ENCODE measurements at places on chromosomes 4 and X.
A peak's percentile ranks its signal among the peaks of the same experiment; 100 is the strongest.

DNA sequence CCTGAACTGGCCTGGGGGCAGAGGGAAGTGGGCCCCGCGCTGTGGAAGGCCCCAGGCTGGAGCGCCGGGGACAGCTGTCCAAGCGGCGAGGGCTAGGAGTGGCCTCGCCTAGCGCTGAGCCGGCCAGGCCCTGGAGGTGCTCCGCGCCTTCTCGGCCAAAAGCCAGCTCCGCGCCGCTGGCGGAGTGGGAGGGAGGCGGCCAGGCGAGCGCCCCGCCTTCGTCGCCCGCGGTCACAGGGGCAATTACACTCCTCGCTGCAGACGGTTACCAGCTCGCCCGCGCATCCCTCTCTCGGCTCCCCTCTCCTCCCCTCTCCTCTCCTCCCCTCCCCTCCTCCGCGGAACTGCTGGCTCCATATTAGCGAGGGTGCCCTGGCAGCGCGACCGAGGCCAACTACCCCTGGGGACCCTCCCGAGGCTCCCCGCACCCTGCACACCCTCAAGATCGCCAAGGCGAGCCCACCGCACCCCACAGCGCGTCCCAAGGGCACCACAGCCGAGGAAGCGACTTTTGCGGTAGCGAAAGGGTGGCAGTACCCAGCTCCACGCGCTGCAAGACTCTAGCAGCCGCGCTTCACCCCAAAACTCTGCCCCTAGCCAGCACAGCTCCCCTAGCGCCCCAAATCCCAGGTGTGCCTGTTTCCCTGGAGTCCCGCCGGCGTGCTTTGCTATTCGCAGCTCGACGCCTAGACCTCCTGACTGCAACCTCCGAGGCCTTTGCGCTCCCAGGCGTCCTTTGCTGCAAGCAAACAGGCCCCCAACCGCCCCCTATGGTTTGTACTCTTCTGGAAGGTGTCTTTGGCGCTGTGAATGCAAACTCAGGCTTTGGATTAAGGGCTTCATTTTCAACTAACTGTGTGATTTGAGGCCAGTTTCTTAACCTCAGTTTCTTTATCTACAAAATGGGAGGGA, 91.4 kb downstream of the BCOR start:
- DNase-seq: no peak

DNA sequence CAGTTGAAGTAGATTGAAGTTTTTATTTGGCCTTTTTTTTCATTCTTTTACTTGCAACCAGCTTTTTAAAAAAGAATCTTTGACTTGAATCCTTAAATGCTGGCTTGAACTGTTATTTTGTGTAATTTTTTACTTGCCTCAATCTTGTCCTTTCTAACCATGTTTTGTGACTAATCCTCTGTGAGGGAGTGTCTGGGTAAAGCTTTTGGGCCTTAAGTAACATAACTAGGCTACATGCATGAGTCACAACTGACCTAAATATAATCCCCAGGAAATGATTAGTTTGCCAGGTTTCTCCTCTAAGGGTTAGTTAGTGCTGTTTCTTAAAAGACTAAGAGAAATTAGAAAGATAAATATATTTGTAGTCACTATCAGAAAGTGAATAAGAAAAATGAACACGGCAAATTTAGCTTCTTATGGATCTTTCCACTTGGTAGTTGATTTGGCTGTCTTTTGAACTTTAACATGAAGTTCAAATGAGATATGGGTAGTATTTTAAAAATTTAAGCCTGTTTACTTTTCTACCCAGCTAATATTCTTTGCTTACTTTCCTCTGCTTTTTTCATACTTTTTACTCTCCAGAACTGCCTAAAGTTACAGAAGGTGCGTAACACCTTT, 13.0 kb downstream of the EXOC1 start:
- no peak for DNase-seq

DNA sequence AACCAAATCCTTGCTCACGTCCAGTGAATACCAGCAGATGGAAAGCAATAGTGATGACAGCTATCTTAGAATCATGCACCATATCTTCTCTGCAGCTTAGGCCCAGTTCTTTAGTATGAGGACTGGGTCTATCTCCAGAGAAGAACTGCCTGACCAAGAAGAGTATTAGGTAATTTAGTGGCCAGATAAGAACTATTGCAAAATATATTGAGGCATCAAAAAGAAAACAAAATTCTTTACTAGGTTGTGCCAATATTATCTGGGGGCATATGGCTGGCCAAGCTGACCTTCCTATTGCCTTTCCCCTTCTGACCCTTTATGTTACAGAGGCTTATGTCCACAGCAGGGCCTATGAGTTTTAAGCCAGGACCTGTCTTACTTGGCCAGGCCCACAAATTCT, 91.2 kb downstream of the RLIM start:
- no peak for DNase-seq

DNA sequence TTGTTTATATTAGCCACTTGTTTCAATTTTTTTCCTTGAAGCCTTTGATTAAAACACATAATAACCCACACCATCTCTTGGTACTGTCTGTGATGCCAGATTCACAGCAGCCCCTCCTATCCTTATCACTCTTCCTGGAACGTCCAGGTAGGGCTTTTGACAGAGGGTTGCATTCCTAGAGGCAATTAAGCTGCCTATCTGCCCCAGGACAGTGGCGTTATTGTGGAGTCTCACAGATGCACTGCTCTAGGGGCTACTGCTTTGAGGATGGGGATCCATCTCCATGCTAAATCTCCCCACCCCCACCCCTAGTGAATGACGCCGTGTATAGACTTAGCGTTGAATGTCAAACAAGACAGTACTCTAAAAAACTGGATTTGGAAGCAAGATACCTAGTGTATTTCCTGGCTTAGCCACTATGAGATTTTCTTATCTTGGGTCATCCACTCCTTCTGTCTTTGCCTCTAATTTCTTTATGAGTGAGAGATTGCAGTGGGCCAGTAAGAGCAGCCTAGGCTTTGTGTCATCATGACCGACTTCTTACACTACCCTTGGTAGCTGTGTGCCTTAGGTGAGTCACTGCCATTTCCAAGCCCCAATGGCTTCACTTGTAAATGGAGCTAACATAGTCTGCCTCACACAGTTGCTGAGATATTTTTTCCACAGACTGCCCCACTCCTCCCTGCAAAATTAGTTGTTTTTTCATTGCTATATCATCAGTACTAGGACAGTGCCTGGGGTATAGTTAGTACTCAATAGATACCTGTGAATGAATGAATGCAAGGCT, 90.9 kb downstream of the EGF start:
- no peak for DNase-seq

DNA sequence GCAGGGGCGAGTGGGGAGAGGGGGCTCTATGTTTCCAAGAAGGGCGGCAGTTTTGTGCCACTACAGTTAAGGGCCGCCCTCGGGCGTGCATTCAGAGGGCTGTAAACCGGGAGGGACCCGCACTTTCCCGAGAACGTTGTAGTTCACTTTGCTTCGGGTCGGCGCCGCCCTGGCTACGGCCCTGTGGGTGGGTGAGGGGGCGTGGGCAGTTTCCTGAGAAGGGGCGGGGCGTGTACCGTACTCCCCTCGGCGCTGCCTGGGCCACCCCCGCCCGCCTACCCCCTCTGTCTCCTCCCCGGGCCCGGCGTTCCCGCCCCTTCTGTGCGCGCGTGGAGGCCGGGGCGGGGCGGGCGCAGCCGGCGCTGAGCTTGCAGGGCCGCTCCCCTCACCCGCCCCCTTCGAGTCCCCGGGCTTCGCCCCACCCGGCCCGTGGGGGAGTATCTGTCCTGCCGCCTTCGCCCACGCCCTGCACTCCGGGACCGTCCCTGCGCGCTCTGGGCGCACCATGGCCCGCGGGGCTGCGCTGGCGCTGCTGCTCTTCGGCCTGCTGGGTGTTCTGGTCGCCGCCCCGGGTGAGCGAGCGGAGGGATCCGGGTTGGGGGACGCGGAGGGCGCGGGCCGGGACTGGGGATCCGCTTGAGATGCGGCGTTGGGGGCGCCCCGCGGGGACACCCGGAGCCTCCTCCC, at the start of gene CD99:
Gene CD99 (plus strand): TSS at position 440 of the 687 bp plus-strand sequence. CDS start 66 bp downstream, at position 506.
- DNase-seq: peak; percentile 68

DNA sequence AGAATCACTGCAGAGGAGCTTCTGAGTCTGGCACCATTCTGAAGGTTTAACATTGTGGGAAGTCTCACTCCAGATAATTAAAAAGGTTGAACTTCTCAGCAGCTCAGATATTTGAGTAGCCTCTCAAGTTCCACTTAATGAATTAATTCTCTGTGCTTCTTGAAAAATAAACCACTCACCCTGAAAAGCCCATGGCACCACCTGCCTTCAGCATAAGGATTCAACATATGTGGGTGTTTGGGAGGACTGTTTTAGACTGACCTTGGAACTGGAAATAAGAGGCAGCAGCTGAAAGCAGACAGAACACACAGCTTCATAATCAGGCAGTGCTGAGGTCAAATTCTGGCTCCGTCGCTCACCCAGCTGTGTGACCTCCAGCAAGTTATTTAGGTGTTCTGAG, 100.6 kb downstream of the KCNIP4 start:
- no peak for DNase-seq

- DNase-seq: no peak
Measured at GRCh38 chr4:24382381-24382780, 202.0 kb downstream of the DHX15 start.

GRCh38 chrX:31658360-31658759, 586.5 kb upstream of the FTHL17 start:
- no peak for DNase-seq

DNA sequence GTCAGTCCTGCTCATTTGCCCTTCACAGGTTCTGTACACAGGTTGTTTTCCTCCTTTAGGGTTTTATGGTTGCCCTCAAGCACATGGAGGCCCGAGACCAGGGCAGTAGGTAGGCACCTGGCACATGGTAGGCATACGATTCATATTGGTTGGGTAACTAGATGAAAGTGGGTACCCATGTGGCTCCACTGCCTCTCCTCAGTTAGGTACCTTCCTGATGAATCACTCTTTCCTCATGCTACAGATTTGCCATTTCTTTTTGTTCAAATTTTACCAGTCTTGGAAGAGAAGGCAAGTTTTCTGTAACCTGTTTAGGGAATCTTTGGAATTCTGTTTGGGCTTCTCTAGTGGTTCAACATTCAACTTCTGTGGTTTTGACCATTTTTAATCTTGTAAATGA, 121.3 kb downstream of the FHIP1A start:
- DNase-seq: no peak

GRCh38 chrX:112819008-112819640, 21.5 kb downstream of the AMOT start:
- DNase-seq: no peak

- DNase-seq: no peak
Measured at GRCh38 chr4:119000400-119000799, 111.7 kb downstream of the SYNPO2 start.

- no peak for DNase-seq
Measured at GRCh38 chrX:65657659-65658058, 9.8 kb upstream of the MSN start.

- DNase-seq: no peak
Measured at GRCh38 chrX:72176981-72177380, 4.6 kb upstream of the PIN4 start.

DNA sequence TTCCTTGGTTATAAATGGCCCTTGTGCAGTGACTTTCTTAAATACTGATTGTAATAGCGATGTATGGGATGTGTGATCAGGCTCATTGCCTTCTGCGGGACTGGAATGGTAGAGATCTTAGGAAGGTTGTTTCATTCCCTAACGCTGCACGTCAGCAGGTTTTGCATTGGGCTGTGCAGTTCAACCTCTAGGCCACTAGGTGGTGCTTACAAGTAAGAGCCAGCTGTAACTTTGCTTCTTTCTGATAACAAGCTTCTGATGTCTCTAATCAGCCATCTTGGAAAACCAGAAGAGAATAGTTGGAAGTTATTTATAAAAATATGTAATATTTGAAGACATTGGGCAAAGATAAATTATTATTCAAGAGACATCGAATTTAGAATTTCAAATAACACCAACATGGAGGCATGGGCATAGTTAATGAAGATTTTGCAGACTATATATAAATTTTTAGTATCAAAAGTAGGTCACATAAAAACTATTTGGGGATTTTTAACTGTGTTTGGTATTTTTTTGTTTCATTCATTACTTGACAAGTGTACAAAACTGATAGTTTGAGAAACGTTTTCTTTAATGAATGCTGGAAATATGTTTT, 339.7 kb upstream of the PCDH7 start:
- no peak for DNase-seq

DNA sequence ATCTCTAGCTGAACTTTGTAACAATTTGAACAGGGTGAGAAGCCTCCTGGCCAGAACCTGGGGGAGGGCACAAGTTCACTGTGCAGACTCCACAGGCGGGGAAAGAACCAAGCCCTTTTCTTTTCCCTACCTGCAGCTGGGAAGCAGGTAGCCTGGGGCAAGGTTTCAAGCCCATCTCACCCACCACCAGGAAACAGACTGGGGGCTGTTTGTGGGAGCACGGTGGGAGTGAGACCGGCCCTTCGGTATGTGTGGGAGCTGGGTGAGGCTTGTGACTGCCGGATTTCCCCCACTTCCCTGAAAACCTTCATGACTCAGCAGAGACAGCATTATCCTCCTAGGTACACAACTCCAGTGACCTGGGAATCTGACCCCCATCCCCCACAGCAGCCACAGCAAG, 211.7 kb downstream of the ZNF674 start:
- no peak for DNase-seq

DNA sequence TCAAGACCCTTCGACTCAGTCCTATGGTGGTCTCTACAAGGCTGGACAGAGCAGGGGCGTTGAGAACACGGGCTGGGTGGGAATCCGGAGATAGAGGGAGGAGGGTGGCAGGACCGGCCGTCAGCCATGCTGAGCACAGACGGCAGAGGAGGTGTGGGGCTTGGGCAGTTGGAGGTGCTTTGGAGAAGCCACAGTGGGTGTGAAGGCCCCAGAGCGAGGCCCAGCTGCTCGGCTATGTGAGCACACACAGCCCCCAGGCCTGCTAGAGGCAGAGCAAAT, 4.2 kb downstream of the PDE6B start:
- DNase-seq: no peak

DNA sequence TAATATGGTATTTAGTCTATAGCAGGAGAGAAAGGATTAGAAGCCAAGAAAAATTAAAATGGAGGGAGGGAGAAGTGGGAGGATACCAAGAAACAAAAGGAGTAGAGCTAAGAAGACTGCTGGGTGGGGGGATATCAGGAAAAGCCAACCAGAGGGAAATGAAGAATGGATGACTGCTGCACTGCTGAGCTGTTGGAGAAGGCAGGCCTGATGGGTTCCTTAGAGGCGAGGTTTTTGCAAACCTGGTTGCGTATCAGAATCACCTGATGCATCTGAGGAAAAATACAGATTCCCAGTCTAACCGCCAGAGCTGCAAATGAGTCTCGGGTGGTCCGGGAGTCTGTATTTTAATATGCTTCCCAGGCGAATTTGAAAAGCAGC, 1.5 kb downstream of the PGRMC1 start:
- no peak for DNase-seq

DNA sequence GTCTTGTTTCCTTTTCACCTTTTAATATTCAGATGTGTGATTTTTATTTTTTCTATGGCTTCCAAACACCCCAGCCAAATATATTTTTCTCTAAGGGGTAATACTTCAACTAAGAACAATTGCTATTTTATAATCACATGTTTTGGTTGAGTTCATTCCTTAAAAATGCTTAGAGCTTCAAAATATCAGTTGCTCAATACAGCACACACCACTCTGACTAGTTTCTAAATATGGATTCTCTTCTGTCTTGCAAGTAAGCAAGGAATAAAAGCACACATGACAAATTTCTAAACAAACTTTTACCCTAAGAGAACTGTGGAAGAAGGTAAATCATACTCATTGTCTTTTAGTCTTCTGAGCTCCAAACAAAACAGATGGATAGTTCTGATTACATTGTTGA, 27.2 kb downstream of the ANTXR2 start:
- DNase-seq: no peak

All from thoracic aorta (tissue), 2 donors.